SW 1271 (cell line): ENCODE measurements at places on chromosomes 7 and 10.

DNA sequence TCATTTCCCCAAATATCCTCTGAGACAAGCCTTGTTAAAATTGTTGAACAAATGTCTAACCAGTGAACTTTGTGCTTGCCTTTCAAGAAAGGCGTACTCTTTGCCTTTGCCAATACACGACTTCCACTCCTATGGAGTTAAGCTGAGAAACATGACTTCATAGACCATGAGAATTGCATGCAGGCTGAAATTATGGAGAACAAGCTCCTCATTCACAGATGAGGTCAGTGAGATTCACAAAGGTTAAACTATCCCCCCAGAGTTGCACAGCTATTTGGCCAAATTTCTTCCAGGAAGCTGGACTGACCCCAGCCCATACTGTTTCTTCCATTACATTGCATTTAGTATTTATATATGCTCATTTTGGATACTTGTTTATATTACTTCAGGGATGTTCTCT lies 221.4 kb upstream of the SEMA3C start:
- DNase-seq: no peak

DNA sequence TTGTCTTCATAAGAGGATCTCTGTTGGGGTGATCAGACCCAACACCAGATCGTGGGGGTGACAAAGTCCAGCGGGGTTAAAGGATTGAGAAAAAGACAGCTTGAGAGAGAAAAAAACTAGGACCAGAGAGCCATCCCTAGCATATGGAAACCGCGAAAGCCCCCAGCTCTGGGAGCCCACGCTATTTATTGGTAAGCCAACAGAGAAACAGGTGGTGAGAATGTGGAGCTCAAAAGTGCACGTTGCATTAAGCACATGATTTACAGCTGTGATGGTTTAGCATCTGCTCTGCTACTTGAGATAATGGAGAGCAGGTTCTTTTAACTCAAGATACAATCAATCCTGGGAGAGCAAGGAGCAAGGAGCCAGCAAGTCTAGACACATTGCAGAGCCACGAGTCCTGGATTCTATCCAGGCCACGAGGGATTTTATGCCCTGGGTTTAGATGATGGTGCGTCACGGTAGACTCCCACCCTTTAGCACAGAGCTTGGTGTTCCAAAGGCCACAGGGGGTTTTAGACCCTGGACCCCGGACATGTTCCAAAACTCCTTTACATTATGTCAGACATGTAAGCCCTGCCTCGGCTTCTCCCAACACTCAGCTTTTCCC lies 755.2 kb upstream of the SORCS1 start:
- no peak for DNase-seq

DNA sequence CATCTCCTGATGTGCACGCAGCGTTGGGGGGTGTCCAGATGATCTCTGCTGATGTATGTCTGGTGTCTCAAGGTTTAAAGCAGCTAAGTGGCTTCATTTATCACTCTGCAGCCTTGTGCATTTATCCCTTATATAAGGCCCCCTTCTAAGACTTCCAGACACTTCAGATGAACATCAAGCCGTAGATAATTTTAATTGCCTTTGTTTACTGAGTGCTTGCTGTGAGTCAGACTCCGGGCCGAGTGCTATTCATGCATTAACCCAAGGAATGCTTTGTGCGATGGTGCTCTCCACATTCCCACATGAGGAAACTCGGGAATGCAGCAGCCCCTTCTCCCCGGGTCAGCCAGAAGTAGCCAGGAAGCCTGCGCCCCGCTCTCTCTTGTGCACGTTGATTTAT lies 328.6 kb upstream of the COBL start:
- DNase-seq: no peak

- DNase-seq: no peak
Measured at GRCh38 chr7:79471283-79471682, 17.8 kb upstream of the MAGI2 start.

DNA sequence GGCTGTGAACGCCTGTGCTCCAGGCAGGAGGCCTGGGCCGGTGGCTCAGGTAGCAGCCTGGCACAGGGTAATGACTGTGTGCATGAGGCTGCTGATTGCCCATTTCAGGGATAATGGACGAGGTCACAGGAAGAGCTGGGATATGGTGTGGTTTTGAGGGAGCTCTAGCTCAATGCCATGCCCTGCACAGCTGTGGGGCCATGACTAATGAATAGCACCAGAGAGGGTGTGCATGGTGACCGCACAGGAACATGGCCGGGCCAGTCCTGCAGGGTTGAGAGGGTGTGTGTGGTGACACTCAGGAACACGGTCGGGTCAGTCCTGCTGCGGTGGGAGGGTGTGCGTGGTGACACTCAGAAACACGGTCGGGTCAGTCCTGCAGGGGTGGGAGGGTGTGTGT lies 21.8 kb downstream of the NKX6-2 start:
- no peak for DNase-seq

- DNase-seq: no peak
Measured at GRCh38 chr7:148275359-148275890, 315.1 kb upstream of the C7orf33 start.
